NCI-H1436 treated with DMSO at 0.1 percent for 48 hours (cell line): ENCODE measurements at places on chromosomes 13 and 19.
A peak's percentile ranks its signal among the peaks of the same experiment; 100 is the strongest.

DNA sequence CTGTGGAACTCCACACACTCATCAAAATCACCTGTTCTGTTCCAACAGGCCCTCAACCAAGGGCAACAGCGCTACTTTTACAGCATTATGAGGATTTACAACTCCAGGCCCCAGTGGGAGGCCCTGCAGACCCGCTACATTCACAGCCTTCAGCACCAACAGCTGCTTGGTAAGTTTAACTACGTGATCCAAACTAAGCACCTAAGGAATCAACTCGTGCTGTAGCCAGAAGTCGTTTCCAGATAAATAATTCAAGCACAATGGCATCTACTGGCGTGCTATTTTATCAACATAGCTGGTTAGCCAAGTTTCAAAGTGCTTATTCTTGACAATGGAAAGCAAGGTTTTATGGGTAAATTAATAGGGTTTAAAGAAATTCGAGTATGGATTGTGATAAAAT, 5.3 kb downstream of the FAM216B start:
- no peak for DNase-seq

GRCh38 chr13:49183672-49184325, 36.3 kb upstream of the MLNR start:
- no peak for DNase-seq

- DNase-seq: no peak
Measured at GRCh38 chr13:50762969-50763567, 80.4 kb downstream of the DLEU7 start.

GRCh38 chr13:113653264-113654174, 4.5 kb downstream of the ATP4B start:
- DNase-seq: no peak

DNA sequence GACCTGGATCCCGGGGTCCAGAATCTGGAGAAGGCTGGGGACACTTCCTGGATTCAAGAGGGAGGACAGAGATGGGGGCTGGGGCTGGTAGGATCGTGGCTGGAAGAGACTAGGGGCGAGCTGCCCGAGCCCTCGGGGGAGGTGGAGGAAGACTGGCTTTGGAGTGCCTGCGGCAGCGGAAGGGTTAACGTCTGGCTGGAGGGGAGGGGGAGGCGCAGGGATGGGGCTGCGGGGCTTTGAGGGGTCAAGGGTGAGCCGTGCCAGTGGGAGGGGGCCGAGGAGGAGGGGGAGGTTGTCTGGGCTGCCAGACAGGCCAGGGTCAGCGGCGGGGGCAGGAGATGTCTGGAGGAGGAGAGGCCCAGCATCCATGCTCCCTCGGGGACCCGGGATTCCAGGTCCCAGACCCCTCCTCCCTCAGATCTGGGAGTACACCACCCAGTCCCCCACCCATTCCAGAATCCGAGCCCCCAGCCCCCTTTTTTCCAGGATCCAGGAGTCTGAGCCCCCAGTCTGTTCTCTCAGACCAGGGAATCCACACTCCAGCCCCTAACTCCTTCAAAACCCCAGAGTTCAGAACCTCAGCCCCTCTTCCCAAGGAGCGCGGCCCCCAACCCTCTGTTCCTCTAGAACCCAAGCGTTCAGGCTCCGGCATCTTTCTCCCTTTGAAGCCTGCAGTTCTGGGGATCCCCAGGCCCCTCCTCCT, 3.2 kb upstream of the SPACA6 start:
- no peak for DNase-seq

GRCh38 chr13:60707878-60708277, 310.9 kb downstream of the TDRD3 start:
- DNase-seq: no peak

DNA sequence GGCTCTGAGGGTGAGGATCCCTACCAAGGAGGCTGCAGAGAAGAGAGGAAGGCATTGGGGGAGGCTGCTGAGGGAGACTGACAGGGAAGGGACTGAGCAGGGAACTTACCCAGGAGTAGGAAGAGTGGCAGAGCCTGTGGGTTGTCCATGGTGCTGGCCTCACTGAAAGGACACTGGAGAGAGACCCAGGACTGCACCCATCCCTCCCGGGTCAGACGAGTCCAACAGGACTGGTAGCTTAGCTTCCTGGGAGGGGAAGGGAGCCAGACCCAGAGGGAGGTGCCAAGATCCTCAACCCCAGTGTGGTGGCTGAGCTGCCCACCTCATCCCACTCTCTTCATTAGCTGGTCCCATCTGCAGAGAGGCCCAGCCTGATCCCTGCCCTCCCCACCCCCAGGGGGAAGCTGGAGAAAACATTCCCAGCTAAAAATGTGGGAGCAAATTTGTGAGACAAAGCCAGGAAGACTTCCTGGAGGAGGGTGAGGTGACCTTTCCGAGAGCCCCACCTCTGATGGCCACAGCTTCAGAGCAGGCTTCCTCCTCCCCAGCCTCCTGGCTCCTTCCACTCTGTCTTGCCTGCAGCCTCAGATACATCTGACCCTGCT, at the start of gene VSIG10L:
TSS of gene VSIG10L (minus strand) at position 164 of the 605 bp plus-strand sequence. CDS start at position 149, 15 bp downstream.
- no peak for DNase-seq

- DNase-seq: no peak
Measured at GRCh38 chr19:43407416-43408005, 7.2 kb upstream of the TEX101 start.

DNA sequence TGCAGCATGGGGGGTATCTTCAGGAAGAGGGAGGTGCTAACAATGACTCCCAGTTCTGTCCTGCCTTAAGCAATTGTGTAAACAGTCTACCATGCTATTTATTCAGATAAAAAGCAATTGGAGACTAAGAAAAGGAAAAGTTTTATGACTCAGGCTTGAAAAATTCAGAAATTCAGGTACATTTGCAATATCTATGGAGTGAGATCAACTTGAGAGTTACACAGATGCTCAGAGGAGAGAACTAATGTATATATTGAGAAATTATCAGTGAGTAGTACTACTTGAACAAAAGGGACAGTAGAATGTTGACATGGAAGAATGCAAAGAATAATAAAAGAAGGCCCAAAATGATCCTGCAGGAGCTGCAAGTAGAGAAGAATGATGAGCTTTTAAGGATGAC, 277.6 kb upstream of the DACH1 start:
- no peak for DNase-seq

DNA sequence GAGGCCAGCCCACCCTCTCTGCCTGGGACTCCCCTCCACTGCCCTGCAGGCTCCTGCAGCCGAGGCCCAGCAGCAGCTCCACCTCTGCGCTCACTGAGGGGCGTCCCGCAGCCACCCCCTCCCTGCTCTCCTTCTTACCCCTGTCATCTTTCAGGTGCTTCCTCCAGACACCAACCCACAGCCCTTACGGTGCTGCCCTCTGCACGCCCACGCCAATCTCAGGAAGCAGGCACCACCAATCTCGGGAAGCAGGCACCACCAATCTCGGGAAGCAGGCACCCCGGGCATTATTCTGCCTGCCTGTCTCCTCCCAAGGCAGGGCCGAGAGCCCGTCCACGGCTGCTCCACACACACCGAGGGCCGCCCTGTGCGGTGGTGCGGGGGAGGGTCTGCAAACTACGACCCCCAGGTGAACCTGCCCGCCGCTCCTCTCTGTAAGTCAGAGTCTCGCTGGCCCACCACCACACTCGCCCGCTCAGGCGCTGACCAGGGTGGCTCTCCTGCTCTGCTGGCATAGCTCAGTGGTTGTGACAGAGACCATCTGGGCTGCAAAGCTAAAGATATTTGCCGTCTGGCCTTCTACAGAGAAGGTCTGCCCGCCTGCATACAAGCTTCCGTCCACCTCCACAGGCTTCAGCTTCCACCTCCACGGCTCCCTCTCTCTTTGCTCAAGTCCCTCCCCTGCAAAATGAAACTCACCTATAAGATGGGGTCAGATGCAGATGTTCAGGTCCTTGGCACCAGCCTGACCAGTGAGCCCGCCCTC, 2.9 kb downstream of the LSM7 start:
- DNase-seq: no peak

DNA sequence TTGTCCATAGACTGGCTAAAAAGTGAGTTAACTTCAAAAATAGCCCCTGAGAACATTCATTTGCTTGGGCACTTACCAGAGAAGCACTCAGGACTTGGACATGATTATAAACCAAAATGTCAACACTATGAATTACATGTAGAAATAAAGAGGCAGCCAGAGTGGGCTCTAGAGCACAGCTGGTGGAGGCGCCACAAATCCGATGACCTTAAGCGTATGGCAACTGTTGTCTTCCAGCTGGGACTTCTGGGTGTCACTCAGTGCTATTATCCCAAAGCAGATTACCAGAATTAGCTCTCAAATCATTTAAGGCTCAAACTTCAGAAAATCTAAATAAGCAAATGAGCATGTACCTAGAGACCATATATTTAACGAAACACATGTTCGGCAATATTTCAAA, 1255.5 kb upstream of the SLC10A2 start:
- DNase-seq: no peak

- no peak for DNase-seq
Measured at GRCh38 chr19:42369433-42370067, 20.5 kb downstream of the CNFN start.

- no peak for DNase-seq
Measured at GRCh38 chr19:58038688-58039204, 4.9 kb downstream of the ZSCAN1 start.

DNA sequence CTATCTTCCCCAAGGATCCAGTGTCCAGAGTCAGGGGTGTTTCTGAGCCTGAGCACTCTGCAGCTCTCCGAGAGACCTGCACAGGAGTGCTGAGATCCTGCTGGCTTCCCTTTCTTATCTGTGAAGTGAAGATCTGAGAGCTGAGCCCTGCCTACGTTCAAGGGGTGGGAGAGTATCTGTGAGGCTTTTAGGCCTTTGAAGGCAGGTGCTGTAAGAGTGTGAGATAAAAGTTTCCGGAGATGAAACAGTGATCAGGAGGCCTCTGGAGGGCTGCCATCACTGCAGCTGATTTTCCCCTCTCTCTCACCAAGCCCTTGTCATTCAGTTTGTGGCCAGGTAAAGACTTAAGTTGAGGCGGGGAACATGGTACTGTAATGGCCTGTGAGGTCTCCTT, 83.1 kb downstream of the AKAP11 start:
- DNase-seq: no peak

DNA sequence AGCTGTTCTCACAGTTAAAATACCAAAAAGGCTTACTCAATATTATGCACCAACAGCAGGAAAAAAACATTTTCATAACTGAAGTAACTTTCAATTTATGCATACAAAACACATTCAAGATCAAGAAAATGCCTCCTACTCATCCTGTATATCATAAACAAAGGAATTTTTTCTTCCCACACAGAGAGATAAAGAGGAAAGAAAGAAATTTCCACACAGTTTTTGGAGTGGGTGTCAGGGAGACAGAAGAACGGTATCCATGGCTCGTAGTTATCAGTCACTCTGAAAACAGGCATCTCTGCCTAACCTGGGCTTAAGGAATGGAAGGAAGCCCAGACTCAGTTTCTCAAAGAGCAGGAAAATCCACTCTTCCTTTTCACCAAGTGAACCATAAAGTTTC, 92.4 kb upstream of the SIAH3 start:
- DNase-seq: no peak

- no peak for DNase-seq
Measured at GRCh38 chr13:45752510-45752909, 50.4 kb downstream of the CBY2 start.

- no peak for DNase-seq
Measured at GRCh38 chr19:4365791-4366665, 22.7 kb downstream of the MPND start.

GRCh38 chr13:76654263-76654662, 231.9 kb downstream of the KCTD12 start:
- DNase-seq: no peak

- no peak for DNase-seq
Measured at GRCh38 chr19:44848036-44848811, 2.1 kb downstream of the NECTIN2 start.

DNA sequence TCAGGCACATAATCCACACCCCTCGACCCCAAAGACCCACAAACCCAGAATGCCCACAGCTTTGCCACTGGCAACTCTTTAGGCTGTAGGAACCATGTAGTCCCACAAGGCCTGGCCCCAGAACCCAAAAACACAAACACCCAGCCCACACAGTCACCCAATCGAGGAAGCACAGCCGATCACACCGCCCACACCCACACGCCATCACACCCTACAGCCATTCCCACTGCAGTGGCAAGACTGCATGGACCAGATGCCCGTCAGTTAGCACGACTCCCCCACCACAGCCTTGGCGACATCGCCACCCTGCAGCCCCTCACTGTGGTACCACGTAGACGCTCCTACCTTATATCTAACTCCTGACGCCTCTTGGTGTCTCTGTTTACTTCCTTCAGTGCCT, 24.0 kb upstream of the MEIS3 start:
- no peak for DNase-seq

DNA sequence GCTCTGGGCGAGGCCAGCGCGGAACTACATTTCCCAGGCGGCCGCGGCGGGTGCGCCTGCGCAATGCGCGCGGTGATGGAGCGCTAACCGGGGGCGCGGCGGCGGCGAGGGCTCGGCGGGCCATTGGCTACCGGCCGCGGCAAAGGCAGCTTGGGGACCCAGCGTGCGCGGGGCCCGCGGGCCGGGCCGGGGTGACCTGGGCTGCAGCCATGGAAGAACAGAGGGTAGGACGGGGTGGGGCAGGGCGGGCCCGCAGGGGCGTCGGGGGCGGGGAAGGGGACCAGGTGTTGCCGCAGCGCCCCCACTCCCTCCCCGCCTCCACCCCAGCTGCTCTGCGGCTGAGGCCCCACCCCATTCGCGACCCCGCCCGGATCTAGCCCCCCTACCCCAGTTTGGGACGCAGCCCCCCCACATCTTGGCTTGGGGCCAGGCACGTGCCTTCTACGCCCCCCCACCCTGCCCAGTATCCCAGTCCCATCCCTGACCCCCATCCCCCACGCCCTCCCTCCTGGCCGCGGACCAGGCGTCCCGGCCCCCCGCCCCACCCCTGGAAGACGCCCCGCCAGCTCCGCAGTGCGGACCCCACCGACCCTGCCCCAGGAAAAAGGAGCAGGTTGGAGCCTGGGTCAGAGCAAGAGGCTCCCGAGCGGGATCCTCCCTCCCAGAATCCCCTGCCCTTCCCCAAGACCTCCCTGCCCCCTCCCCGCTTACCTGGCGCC, at the start of gene FSD1:
TSS of gene FSD1 (plus strand) at position 61 of the 719 bp plus-strand sequence. CDS start at position 210, 149 bp downstream.
- DNase-seq: no peak

GRCh38 chr13:25281193-25281934, 5.9 kb downstream of the MTMR6 start:
- DNase-seq: no peak

DNA sequence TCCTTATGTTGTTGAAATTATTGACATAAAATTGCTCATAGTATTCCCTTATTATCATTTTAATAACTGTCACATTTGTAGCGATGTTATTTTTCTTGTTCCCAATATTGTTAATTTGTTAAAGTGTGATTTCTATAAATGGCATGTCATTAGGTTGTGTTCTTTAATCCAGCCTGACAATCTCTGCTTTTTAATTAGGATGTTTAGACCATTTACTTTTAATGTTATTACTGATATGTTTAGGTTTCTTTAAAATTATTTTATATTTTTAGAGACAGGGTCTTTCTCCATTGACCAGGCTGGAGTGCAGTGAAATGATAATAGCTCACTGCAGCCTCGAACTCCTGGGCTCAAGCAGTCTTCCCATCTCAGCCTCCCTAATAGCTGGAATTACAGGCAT, 408.5 kb downstream of the DLEU7 start:
- DNase-seq: no peak

GRCh38 chr13:98221234-98221633, 44.2 kb upstream of the RNF113B start:
- peak; percentile 43 for DNase-seq
